ENCODE measurements at places on chromosomes 3 and 15.

GRCh38 chr3:10635446-10636076 is 130.2 kb upstream of the ATP2B2 start:
- DNase-seq: no peak

GRCh38 chr15:95025924-95026728 is 794.8 kb downstream of the MCTP2 start:
- peak; percentile 78 for DNase-seq

DNA sequence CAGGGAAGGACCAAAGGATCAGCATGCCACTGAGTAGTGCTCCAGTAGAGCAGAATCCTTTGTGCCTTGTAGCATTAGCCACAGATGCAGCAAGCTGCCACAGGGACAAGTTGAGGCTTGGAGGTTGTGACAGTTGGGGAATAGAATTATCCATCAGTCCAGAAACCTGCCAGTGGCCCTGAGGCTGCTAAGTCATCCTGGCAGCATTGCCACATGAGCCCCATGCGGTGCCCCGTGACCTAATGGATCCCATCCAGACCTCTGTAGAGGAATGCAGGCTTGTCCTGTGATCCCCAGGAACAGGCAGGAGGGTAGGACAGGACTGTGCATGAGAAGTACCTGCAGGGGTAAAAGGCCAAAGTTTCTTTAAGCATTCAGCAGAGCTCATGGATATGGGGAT is 51.7 kb downstream of the BOC start:
- DNase-seq: no peak

DNA sequence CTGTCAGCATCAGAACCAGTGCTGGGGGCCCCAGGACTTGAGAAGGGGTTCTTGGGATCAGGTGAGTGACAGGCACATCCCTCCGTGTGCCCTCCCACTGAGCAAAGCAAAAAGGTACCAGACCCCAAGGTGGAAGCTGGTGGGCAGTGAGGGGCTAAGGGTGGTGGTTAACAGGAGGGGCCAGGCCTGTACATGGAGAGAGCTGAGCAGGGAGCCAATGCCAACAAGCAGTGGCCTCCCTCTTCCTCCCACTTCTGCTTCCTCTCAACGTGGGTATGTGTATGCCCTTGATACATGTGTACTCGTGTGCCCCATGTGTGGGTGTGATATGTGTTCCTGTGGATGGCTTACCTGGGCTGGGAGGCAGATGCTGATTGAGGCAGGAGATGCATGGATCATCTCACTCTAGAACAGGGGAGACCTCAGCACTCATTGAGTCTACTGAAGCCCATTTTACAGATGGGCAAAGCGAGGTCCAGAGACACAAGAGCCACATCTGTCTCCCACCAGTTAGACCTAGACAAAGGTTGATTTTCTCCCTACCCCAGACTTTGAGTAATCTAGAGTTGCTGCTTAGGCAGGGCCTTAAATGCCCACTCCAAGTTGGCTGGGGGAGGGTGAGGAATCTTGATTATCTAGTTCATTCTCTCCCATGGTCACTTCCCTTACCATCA is 945 bp downstream of the VIPR1 start:
- DNase-seq: no peak

GRCh38 chr3:194472290-194472920 is 14.4 kb downstream of the ATP13A3 start:
- no peak for DNase-seq

DNA sequence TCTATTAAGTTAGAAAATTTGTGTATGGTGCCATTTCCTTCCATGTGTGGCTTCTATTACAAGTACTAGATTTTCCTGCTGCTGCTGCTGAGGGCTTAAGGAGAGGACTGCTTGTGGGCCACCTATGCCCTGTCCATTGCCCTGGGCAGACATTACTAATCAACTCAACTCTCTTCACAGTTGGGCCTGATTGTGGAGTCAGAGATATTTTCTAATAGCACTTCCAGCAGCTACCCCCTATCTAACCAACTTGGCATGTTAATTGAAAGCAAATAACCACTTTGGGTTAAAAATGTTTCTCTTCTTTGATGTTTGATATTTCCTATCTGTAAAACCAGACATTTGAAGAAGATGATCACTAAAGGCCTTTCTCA is 242.0 kb downstream of the EDEM1 start:
- no peak for DNase-seq

Measured in aorta (tissue), 5 donors.